ENCODE measurements at places on chromosomes 7 and 10. TPM values are rescaled to one million over a fixed set of nuclear protein-coding genes. Genes with fewer than 3 reads are reported as not detected.

SPDYE5 gene
- not detected for total RNA-seq

PAPOLB gene
- total RNA-seq, result not detected

SEC31B gene
- total RNA-seq, result 9.1 TPM

FRMPD2 gene
- total RNA-seq, result not detected

ZNF488 gene
- total RNA-seq, result not detected

TBATA gene
- not detected for total RNA-seq

KMT2E gene
- 31.6 TPM for total RNA-seq

PTPRE gene
- 2.3 TPM for total RNA-seq

PTCD1 gene
- 2.4 TPM for total RNA-seq

COL26A1 gene
- 3.7 TPM for total RNA-seq

SPDYE1 gene
- not detected for total RNA-seq

EPO gene
- total RNA-seq, result 19.2 TPM

GRID1 gene
- total RNA-seq, result 0.99 TPM

ANKRD26 gene
- total RNA-seq, result 3.4 TPM

PLPP4 gene
- total RNA-seq, result not detected

SEMA3C gene
- total RNA-seq, result 0.23 TPM

DNTT gene
- total RNA-seq, result not detected

MYH16 gene
- total RNA-seq, result not detected

TAF3 gene
- total RNA-seq, result 3.4 TPM

ASAH2 gene
- total RNA-seq, result 1.0 TPM

GPAM gene
- total RNA-seq, result 85.1 TPM

A1CF gene
- total RNA-seq, result 261 TPM

MICALL2 gene
- 18.1 TPM for total RNA-seq

RADIL gene
- total RNA-seq, result 1.6 TPM

PALD1 gene
- total RNA-seq, result 1.7 TPM

Data from right lobe of liver (tissue), 6 donors.